ENCODE measurements at places on chromosomes 5 and 9.
A peak's percentile ranks its signal among the peaks of the same experiment; 100 is the strongest.

- DNase-seq = no peak
Measured at GRCh38 chr5:141633871-141634561, 2.6 kb downstream of the HDAC3 start.

DNA sequence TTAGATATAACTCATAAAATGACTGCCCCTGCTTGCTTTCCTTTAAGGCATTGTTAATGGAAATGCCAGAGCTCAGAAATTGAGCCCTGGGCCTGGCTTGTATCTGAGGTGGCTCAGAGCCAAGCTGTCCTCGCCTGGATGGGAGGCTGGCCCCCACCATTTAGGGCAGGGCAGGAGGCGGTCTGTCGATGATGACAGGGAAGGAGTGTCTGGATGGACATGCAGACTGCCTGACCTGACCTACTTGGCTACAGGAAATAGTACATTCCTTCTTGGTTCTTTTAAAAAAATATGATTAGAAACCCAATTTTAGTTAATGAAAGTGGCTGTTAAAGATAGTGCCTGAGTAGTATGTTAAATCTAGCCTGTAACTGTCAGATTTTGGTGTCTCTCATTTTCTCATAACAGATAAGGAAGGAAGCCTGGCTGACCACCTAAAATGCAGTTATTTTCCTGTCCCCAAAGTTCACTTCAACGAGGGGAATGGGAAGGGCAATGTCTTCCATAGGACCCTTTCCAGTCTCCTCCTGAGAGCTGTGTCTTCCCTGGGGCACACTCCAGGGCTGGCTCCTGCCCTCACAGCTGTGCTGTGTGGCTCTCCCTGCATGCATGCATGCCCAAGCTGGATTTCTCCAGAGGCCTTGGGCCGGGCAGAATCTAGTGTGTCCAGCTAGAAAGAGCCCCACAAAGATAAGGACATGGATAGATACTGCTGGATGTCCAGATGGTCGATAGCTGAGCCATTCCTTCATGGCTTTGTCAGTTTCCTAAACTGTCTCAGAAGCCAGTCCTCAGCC is 42.3 kb downstream of the MACROH2A1 start:
- DNase-seq = no peak

DNA sequence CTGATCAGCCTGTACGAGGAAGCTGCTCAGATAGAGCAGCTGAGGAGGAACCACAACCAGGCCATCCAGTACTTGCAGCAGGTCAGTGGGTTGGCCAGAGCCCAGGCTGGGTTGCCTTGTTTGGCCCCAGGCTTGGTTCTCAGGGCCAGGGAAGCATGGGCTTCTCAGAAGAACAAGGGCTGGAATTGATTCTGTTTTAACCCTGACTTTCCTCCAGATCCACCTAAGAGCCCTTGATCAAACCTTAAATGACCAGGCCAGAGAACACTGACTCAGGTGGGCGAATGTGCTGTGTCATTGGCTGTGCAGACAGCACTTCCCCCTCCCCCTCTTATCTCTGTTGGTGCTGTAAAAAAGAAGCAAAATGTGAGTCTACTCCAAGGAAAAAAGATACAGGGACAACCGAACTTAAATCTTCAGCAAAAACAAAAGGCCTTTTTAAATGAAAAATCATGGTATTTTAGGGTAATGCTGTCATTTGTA is 28.1 kb downstream of the TTC23L start:
- DNase-seq = no peak

- no peak for DNase-seq
Measured at GRCh38 chr5:40599676-40600075, 80.0 kb upstream of the PTGER4 start.

- DNase-seq = no peak
Measured at GRCh38 chr5:107968998-107969397, 298.3 kb upstream of the EFNA5 start.

- DNase-seq = no peak
Measured at GRCh38 chr9:123058834-123059233, 25.4 kb downstream of the GPR21 start.

DNA sequence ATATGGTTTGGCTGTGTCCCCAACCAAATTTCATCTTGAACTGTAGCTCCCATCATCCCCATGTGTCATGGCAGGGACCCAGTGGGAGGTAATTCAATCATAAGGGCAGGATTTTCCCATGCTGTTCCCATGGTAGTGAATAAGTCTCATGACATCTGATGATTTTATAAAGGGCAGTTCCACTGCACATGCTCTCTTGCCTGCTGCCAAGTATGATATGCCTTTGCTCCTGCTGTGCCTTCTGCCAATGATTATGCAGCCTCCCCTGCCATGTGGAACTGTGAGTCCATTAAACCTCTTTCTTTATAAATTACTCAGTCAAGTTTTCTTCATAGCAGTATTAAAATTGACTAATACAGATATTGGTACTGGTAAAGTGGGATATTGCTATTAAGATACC is 42.4 kb downstream of the MARCHF11 start:
- DNase-seq = no peak

GRCh38 chr9:69885474-69885929 is 64.9 kb downstream of the CFAP95 start:
- no peak for DNase-seq

DNA sequence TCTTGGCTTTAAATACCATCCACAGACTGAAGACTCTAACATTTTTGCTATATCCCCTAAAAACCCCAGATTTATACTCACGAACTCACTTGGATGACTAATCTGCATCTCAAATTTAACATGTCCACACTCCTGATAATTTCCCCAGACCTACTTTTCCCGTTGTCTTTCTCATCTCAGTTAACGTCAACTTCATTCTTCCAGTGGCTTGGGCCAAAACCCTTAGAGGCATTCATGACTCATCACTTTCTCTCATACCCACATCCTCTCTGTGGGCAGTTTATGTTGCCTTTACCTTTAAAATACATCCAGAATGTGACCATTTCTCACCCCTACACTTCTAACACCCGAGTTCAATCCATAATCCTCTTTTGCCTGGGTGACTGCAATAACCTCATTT is 96.7 kb downstream of the EDIL3 start:
- no peak for DNase-seq

DNA sequence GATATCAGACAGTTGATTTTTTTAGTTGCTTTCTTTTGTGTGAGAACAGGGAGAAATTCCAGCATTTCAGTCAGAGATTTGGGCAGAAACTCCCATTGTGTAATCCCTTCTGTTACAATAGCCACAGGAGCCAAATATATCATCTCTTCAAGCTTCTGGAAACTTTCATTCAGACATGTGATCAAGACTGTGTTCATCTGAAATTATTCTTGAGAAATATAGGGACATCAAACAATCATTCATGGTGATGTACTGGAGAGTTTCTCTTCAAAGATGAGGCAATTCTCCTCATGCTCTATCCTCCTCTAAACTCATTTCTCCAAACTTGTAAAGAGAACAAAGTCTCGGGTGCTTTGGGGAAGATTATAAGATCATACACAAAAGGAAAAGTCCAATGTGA is 35.2 kb upstream of the CSNK1G3 start:
- no peak for DNase-seq

GRCh38 chr5:179904463-179905160 is 3.1 kb downstream of the TBC1D9B start:
- no peak for DNase-seq

- no peak for DNase-seq
Measured at GRCh38 chr9:74573640-74574191, 76.6 kb downstream of the RORB start.

- DNase-seq = no peak
Measured at GRCh38 chr5:3010953-3011763, 259.7 kb upstream of the IRX2 start.

DNA sequence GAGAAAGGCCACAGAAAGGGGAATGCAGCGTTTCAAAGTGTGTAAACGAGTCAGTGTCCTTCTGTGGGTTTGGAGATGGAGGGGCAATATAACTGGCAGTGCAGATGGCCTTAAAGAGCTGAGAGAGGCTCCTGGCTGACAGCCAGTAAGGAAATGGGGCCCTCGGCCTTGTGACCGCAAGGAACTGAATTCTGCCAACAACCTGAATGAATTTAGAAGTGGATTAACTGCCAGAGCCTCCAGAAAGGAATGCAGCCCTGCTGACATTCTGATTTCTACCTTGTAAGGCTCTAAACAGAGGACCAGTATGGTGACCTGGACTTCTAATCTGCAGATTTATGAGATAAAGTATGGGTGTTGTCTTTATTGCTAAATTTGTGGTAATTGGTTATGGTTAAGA is 17.5 kb upstream of the NREP start:
- DNase-seq = no peak

GRCh38 chr9:69411931-69412740 is 87.1 kb downstream of the ENTREP1 start:
- no peak for DNase-seq

DNA sequence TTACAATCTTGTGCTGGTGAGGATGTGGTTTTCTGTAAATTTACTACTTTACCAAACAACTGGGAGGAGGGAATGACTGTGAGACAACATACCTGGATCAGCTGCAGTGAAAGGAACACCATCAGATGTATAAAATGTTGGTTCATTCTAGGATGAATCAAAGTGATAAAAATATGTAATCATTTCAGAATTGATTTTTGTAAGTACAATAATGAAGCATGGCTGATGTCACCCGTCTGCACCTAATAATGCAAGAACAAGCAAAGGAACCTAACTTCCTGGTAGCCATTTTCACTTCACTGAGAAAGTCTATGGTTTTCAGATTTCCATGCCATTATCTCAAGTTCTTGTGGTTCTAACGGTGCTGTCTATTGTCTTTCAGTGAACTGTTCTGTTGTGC is 18.7 kb upstream of the C5orf34 start:
- DNase-seq = no peak

DNA sequence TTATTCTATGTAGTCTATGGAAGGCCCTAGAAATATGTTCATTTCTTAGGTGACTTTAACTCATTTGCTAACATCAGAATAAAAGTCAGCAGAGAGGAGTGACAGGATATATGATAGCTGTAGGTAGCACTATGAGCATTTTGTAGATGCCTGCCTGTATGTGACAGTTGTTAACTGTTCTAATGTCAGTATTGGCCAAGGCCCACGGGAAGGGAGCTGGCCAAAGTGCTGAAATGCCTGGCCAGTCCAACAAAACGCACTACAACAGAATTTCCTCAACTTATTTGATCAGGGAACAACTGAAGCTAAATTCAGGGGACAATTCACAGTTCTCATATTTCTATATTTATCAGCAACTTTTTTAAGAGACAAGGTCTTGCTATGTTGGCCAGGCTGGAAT is 20.8 kb downstream of the SV2C start:
- DNase-seq = no peak

- no peak for DNase-seq
Measured at GRCh38 chr5:14035859-14036503, 91.5 kb upstream of the DNAH5 start.

DNA sequence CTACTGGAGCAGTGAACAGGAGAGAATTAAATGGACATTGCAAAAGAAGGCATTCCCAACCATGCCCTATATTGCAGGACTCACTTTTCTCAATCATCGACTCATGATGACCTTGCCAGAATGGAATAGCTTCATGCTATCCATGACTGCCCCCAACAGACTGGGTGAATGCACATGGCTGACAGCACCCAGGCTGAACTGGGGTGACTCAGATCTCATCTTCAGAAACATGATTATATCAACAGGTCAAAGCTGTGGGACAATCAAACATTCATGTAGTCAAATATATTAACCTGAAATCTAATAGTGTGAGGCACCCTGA is 34.7 kb upstream of the MIER3 start:
- no peak for DNase-seq

DNA sequence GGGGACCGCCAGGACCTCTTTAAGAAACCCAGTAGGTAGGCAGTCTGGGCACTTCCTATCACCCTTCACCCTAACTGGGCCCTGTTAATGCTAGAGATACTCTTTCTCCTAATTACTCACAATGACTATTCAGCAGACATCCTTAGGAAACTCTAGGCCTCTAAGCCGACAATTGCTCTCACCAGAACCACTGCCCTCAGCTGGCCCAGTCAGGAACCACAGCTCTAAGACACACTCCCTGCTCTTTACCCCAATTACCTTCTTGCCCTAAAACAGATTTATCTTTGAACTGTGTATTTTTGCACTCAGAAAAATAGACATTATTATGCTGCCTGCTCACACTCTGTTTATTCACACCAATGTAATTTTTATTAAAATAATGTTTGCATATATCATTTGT is 432.6 kb upstream of the SLC30A5 start:
- no peak for DNase-seq

GRCh38 chr5:74621492-74621891 is 19.0 kb downstream of the ENC1 start:
- no peak for DNase-seq

DNA sequence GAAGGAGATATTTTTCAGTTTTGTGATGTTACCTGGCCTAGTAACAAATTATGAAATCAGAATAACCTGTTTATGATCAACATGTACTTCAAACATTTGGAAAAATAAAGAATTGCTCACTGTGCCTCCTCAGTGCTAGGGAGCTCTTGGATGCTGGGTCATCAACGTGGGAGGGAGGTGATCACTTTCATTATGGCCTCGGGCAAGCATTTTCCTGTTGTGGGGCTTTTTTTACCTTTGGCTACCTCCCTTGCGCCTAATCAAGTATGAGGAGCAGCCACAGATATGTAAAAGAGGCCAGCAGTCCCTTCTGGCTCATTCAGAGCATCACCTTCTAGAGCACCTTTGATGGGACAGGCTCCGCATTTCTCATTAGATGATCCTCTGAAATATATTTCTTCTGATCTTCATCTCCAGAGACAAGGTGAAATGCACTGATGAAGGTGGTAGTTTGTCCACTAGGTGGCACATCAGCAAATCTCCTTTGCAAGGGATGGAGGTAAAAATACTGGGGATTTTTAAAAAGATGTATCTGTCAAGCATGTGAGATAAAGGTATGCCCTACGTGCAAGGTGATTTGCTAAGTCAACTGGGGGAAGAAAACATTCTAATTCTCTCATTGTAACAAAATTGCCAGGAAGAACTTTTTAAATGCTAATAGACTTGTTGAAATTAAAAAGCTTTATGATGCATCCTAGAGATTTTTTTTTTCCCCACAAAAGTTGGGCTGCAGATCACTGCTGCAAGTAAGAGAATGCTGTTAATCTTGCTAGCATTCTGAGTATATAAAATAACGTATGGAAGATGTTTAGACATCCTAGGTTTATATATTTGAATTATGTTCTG is 218.2 kb downstream of the MAST4 start:
- DNase-seq = peak; percentile 7

- DNase-seq = no peak
Measured at GRCh38 chr9:132761602-132762001, 91.3 kb downstream of the GTF3C4 start.

DNA sequence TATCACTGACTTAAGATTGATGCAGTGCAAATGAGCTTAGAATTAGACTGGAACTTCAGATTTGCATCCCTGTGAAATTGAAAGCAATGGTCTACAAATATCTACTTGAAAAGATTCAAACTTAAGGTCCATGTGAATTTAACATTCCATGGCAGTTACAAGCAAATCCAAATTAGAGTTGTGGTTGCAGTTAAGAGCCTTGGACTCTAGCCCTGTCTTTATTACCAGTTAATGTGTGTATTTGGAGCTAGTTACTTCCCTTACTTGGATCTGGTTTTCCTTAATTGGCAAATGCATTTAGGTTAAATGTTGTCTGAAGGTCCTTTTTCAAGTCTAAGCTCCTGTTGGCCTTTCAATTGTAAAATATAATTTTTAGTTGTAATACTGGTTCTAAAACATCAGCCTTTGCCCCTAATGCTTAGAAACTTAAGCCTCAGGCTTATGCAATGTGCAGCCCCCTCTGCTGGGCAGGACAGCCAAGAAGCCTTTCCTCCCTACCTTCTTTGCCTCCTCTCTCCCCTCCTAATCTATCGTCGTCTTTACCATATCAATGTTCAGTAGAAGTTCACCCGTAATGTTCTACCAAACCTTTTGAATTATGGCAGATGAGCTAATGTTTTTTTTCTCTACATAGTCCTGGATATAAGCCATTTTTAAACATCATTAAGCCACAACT is 59.5 kb downstream of the ERMP1 start:
- DNase-seq = no peak

- peak; percentile 69 for DNase-seq
Measured at GRCh38 chr5:15013654-15014463, 142.3 kb upstream of the ANKH start.

All from NCI-H774 (cell line).